Type B pancreatic cell (in vitro differentiated cells): ENCODE measurements at places on chromosomes 5 and 9.

DNA sequence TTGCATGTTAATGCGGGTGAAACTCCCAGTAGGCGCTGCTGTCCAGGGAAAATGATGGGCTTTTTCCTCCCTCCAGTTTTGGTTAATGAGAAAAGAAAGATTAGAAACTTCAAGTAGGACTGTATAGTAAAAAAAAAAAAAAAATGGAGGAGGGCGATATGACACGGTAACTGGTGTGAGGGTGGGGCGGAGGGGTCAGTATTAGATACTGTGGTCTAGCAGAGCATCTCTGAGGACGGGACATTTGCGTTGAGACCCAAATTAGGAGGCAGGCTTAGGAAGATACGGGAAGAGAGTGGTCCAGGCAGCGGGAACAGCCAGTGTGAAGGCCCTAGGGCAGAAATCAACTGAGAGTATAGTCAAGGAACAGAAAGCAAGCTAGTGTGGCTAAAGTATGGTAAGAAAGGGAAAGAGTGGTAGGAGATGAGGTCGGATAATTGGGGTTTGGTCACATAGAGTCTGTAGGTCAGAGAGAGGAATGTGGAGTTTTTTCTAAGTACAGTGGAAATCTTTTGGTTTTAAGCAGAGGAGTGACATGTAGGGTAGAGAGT, 707 bp downstream of the RMND5B start:
- no peak for DNase-seq

DNA sequence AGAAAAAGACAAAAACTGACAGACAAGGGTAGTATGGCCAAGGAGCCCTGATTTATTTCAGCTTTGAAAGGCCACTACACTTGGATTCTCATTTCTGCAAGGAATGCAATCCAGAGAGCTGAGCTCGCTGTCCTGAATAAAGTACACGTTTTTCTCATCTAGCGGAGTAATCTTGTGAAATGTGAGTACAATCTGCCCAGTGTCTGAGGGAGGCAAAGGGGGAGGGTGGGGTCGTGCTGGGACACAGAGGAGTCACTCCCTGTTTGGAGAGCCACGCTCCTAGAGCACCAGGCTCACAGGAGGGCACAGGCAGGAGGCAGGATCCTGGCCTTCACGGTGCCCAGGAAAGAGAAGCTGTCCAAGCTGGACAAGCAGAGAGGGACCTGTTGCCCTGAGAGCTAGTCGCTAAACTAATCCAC, 51.0 kb upstream of the IFNK start:
- DNase-seq, result no peak

- no peak for DNase-seq
These were observed 103.7 kb upstream of the MVB12B start for GRCh38 chr9:126222835-126223431.

- no peak for DNase-seq
These were observed 116.0 kb upstream of the TARS1 start for GRCh38 chr5:33324667-33325307.

GRCh38 chr5:146586752-146587151, 70.8 kb upstream of the GPR151 start:
- no peak for DNase-seq

- no peak for DNase-seq
These were observed 2045.4 kb upstream of the CDH6 start for GRCh38 chr5:29148073-29148472.

GRCh38 chr9:70586476-70586875, 172.0 kb upstream of the KLF9 start:
- DNase-seq, result no peak

DNA sequence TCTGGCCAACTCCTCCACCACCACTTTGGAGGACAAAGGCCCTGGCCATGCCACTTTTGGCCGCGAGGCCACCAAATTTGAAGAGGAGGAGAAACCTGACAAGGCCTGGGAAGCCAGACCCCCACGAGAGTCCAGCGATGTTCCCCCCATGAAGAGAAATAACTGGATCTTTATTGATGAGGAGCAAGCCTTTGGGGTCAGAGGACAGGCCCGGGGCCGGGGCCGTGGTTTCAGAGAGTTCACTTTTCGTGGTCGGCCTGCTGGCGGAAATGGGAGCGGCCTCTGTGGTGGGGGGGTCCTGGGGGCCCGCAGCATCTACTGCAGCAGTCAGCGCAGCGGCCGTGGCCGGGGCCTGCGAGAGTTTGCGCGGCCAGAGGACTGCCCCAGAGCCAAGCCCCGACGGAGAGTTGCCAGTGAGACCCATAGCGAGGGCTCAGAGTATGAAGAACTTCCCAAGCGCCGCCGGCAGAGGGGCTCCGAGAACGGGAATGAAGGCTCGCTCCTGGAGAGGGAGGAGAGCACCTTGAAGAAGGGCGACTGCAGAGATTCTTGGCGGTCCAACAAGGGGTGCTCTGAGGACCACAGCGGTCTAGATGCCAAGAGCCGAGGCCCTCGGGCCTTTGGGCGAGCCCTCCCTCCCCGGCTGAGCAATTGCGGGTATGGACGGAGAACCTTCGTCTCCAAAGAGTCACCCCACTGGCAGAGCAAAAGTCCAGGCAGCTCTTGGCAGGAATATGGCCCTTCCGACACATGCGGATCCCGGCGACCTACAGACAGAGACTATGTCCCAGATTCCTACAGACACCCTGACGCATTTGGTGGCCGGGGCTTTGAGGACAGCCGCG, 27.4 kb upstream of the POMT1 start:
- DNase-seq, result no peak

DNA sequence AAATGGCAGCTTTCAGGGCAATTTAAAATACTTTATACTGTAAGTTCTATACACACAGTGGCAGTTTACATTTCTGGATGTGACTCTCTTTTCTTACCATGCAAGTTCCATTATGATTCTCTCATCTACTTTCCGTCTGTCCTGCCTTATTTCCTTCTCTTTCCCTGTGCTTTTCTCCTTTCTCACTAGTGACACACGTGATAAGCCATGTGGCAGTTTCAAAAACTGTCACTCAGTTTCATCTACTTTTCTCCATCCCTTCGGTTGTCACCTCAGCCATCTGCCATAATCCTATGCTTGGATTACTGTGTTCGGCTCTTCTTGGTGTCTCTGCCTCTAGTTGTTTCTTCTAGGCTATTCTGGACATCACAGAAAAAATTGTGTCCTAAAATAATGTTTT, 46.8 kb upstream of the ATG10 start:
- no peak for DNase-seq

DNA sequence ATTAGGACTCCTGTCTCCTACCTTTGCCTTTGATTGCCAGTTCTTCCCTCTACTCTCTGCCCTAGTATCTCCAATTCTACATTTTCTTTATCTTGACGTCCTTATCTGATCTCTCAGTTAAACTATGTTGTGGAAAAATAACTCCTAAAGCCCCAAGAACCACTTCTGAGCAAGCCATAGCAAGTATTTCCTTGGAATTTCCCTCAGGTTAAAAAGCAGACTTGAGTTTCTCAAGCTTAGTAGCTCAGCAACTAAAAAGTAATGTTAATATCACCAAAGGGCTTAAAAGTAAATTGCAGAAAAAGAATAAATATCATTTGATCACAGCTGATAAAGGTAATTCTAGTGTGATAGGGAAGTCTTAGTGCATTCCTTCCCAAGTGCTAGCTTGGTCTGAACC, 13.2 kb upstream of the HSPB3 start:
- no peak for DNase-seq

DNA sequence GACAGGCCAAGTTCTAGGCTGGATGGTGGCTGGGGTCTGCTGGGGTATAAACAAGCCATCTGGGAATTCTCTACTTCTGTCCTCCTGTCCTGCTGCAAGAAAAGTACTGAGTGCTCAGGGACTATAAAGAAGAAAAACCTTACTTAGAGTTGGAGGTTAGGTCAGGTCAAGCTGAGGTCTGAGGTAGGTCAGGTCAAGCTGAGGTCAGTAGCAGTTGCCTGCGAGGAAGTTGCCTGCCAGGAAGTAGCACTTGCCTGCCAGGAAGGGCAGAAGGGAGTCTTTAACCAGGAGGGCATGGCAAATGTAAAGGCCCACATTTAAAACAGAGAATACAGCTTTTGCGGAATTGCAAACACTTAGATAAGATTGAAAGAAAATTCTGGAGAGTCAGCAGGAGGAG, 51.3 kb upstream of the PRLR start:
- no peak for DNase-seq

- DNase-seq, result no peak
These were observed 30.3 kb upstream of the STING1 start for GRCh38 chr5:139512786-139513390.

DNA sequence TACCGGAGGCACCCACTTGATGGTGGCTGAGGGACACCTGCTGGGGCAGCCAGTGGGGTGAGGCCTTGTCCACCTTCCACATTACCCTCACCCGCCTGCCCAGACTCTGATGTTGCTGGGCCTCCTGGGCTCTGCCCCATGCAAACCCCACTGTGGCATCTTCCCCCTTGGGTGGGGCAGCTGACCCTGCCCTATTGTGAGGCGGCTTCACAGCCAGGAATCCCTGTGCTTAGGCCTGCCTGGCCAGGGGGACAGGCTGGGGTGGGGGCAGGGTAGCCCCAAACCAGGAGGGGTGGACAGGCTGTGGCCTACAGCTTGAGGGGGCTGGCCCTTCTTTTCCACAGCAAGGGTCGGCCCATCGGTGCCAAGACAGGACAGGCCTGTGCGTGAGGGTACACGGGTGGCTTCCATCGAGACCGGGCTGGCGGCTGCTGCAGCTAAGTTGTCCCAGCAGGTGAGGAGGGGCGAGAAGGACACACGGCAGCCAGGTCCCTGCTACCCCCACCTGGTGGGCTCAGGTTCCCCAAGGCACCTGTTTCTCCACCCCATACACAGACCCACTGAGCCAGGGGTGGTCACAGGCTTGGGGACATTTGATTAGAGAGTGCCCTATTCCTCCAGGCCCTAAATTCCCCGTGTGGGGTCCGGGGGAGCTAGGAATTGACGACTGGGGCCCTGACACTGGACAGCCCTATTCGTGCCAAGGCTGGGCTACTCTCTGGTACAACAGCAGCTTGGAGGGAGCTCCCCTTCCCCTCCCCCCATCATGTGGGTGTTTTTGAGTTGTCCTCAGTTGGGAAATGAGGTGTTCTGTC, 99.2 kb downstream of the PHF2 start:
- peak; percentile 57 for DNase-seq

DNA sequence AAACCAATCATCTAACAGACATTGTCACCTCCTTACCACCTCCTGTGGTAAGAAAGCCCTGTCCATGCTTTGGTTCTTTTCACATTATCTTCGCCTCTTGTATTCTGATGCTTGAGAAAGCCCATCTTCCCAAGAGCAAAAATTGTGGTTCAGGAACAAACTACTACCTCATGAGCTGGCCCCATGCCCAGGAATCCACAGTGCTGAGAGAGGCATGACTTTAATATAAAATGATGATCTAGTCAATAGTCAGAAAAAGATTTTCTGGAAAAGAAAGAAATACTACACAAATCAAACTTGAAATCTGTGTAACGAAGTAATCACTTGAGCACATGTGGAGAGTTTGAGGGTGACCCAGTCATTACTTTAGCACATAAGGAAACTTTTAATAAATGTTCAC, 94.7 kb downstream of the FGF10 start:
- no peak for DNase-seq

DNA sequence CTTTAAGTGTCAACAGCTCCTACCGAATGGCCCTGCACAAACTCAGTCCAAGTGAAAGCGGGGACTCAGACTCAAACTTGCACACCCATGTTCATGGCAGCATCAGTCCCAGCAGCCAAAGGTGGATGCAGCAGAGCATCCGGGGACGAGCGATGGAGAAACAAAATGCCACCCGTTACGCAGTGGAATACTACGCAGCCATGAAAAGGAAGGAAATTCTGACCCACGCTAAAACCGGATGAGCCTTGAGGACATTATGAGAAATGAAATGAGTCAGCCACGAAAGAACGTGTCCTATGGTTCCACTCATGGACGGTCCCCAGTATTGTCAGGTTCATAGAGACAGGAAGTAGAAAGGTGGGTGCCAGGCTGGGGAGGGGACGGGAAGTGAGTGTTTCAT, 48.6 kb upstream of the NOTCH1 start:
- DNase-seq, result no peak

DNA sequence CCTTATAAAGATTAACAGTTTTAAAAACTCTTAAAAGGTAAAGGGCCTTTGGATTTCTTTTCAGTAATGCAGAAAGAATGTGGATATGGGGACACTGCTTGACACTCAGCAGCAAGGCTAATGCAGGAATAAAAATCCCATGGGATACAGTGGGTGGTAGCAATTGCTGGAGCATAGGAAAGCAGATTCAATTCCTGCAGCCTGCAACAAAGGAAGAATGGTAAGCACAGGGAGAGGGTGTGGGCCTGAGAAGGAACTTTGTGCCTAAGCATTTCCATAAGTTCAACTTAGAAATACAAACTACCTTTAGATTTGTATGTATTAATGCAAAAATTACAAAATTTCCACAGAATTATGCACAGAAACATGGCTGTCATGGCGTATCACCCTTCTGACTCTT, 65.8 kb upstream of the CDK5RAP2 start:
- DNase-seq, result no peak

- no peak for DNase-seq
These were observed 25.6 kb downstream of the PDE8B start for GRCh38 chr5:77235846-77236721.

GRCh38 chr5:28403846-28404245, 1365.5 kb upstream of the CDH9 start:
- no peak for DNase-seq

DNA sequence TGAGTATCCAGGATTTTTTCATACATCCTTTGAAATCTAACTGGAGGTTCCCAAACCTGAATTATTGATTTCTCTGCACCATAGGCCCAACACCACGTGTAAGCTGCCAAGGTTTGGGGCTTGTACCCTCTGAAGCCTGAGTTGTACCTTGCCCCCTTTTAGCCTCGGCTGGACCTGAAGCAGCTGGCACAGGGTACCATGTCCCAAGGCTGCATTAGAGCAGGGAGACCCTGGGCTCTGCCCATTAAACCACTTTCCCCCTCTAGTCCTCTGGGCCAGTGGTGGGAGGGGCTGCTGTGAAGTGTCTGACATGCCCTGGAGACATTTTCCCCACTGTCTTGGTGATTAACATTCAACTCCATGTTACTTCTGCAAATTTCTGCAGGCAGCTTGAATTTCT, 532.9 kb upstream of the NUDT12 start:
- DNase-seq, result no peak

DNA sequence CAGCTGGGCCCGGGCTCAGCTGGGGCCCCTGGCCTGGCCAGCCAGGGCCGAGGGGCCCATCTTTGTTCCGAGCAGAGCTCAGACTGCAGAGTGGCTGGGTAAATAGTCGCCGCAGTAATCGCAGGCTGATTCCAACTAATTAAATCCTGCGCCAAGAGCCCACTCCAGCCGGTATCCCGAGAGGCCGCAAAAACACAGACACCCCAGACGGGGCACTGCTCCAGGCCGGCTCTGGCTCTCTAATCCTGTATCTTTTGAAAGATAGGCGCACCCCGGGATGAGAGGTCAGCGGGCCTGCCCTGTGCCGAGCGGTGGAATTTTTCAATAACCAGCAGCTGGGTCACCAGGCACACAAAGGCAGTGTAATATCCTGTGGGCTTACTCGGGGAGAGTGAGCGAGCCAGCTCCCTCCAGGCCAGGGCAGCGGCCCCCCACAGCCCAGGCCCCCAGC, 57.7 kb downstream of the LMX1B start:
- no peak for DNase-seq

GRCh38 chr5:56766926-56767325, 48.4 kb upstream of the MAP3K1 start:
- no peak for DNase-seq

- no peak for DNase-seq
These were observed 17.5 kb downstream of the TGFBI start for GRCh38 chr5:136046246-136046645.
